8988T (cell line): ENCODE measurements at places on chromosomes 6 and 20.

GRCh38 chr6:73079611-73079955 lies 145.7 kb downstream of the KHDC1L start:
- DNase-seq: no peak

- no peak for DNase-seq
Observed at GRCh38 chr20:58699623-58700107, 7.1 kb downstream of the NPEPL1 start.

- DNase-seq: no peak
Observed at GRCh38 chr6:169216830-169217229, 36.8 kb downstream of the THBS2 start.

DNA sequence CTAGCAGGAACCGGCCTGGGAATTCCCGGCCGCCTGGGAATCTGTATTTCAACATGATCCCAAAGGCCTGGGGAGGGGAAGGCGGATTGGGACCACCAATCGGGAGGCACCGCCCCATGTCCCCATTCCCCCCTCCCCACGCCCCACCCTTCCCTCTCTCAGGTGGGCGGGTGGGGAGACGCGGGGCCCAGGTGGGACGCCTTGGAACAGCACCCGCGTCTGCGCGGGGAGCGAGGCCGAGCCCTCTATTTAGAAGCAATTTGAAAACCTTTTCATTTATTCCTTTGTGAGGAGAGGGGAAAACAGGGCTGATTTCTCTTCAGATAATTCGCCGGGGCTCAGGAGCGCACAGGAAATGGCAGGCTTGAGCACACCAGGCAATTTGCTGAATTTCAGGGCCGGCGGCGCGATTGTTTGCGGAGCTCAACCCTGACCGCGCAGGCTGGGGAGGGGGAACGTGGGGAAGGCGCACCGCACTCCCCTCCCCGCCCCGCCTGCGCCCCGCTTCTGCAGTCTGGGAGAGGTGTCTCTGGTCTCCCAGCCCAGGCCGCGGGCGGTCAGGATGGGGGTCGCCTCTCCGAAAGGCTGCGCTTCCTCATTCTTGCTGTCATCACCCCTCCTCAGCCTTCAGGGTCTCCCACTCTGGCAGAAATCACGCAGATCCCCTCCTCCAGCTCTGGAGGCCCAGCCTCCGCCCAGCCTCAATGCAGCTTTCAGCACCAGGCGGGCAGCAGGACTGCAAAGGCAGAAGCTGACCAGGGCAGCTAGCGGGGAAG lies 170.0 kb downstream of the GRM4 start:
- DNase-seq: peak; percentile 4

DNA sequence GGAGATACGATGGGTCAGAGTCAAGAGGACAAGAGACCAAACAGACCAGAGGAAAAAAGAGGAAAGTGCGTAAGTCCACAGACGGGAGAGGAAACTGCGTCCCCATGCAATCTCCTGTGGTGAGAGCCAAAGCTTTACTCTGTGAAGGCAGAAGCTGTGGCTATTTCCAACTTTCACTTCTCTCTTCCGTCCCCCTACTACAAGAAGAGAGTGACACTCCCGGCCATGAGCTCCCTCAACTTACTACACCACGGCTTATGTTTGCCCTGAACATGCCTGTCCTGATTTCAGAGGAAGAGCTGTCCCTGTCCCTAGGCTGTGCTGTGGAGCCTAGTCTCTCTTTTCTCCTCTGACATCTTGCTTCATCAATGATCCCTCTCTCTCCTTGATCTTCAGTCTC lies 11.5 kb upstream of the SSR1 start:
- DNase-seq: no peak

- DNase-seq: peak; percentile 76
Observed at GRCh38 chr6:31681135-31681671, 336 bp upstream of the LY6G5C start.

GRCh38 chr6:106451439-106451838 lies 90.9 kb downstream of the CRYBG1 start:
- no peak for DNase-seq

DNA sequence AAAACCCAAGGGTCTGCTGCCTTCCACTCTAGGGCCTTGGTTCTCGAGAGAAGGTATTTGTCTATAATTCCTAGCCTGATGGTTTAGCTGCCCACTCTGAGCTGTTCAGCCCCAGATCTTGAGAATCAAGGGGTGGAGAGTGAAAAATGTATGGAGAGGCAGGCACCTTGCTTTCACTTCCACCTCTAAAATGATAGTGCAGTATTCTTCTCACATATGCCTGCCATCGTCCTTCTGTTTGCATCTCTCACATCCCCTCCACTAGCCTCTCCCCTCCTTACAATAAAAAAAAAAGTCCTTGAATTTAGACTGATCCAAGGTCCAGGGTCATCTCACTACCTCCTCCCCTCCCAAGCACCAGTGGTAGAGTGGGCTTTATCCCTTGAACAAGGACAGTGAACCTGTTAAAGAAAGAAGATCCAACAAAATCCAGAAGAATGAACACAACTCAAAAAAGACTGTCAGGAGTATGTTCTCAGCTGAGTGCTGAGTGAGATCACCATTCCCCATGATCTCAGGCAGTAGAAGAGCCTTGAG lies 104.2 kb downstream of the HIVEP1 start:
- no peak for DNase-seq

DNA sequence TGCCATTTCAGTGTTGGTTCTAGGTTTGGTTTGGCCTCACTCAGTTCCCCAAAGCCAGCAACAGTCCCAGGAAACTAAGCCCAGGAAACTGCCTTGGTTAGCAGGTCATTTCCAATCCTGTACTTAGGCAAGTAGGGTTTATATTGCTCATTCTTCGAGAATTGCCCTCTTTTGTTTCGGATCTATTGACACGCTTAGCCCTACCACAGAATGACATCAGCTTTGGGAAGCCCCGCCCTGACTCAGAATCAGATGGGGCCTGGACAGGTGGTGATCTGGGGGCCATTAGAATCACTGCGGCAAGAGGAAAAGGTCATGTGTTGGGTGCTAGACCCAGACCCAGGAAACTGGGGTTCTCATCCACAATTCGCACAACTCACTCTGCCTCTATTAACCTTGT lies 578.2 kb downstream of the QKI start:
- DNase-seq: no peak

DNA sequence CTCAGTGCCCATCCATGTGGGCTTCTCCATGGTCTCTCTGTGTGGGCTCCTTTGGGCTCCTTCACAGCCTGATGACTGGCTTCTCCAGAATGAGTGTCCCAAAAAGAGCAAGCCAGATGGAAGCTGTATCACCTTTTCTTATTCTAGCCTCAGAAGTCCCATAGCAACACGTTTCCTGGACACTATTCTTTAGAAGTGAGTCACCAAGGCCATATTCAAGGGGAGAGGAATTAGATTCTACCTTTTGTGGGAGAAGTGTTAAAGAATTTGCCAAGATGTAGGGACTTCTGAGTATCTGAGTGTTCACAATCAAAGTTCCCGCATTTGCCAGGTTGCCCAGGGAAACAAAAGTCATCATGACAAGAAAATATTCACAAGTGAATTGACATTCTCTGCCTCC lies 20.7 kb upstream of the TBC1D22B start:
- no peak for DNase-seq

GRCh38 chr6:165634101-165634880 lies 28.8 kb downstream of the PDE10A start:
- DNase-seq: no peak

DNA sequence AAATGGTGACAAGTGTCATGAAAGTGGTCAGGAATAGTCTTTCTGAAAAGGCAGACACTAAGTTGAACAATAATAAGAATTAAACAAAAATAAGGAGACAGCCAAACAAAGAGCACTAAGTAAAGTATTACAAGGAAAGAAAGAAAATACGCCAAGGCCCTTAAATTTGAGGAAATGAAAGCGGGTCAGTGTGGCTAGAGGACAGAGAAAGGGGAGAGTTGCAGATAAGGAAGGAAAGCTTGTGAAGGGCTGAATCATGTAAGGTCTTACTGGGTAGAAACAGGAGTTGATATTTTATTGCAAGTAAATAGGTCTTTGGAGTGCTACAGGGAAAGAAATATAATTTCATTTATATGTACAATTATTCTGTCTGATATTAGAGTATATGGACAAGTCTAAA lies 732.1 kb downstream of the EPHA7 start:
- DNase-seq: no peak

GRCh38 chr20:24970030-24970553 lies 21.0 kb downstream of the CST7 start:
- no peak for DNase-seq

GRCh38 chr6:30322527-30323501 lies 3.9 kb upstream of the TRIM39 start:
- no peak for DNase-seq

GRCh38 chr6:142867988-142868812 lies 76.8 kb downstream of the HIVEP2 start:
- DNase-seq: no peak

DNA sequence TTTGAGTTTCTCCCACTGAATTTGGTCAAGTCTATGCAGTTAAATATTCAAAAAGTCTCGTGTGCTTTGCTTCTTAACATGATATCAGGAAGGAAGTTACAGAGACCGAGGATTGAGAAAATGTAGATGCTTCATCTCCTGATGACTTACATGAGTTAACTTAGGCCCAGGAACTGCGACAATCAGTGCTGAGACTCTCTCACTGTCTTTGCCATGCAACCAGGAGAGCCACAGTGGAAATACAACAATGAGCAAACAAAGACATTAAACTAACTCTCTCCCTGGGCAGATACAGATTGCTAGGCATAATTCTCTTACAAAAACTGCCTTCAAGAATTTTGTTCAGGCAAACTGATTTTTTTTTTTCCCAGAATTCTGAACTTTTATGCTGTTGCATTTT lies 440.6 kb upstream of the EPHA7 start:
- no peak for DNase-seq
